ENCODE measurements at places on chromosomes 1 and 21.

- DNase-seq: no peak
Observed at GRCh38 chr1:50175719-50176639, 67.3 kb downstream of the ELAVL4 start.

DNA sequence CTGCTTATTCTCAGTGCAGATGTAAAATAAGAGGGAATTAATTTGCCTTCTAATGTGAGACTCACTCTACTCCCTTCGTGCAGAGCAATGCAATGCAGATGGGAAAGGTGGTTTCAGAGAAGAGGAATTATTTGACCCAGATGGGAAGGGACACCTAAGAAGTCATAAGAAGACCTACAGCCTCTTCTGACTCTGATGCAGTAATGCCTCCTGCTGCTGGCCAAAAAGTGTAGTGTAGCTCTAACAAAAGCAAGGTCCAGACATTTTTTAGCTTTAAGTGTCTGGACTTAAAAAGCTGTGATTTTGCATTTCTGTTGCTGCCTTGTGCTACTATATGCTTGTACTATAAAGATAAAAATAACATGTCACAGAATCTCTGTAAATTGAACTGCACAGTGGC is 501.4 kb downstream of the TTLL7 start:
- DNase-seq: peak; percentile 48

GRCh38 chr1:231776010-231776756 is 149.6 kb downstream of the DISC1 start:
- peak; percentile 90 for DNase-seq

GRCh38 chr1:184296466-184297243 is 90.2 kb upstream of the C1orf21 start:
- DNase-seq: peak; percentile 95

GRCh38 chr1:156356875-156357534 is 12.0 kb upstream of the RHBG start:
- DNase-seq: peak; percentile 57

DNA sequence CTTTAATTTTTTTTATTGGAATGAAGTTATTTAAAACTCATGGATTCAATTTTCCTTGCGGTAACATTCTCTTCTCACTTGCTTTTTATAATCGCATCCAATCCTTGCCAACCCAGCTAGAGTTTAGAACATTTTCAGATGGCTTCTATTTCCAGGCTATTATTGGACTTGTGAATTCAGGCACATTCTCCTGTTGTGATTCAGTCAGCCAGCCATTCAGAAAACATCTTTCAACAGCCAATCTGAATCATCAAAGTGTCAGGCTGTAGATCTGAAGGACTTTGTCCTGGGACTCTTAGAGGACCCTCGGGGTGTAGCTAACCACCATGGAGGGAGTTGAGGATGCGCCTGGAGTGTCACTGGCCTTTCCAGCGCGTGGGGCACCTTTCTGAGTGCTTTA is 92.4 kb downstream of the PRDM2 start:
- DNase-seq: peak; percentile 54

DNA sequence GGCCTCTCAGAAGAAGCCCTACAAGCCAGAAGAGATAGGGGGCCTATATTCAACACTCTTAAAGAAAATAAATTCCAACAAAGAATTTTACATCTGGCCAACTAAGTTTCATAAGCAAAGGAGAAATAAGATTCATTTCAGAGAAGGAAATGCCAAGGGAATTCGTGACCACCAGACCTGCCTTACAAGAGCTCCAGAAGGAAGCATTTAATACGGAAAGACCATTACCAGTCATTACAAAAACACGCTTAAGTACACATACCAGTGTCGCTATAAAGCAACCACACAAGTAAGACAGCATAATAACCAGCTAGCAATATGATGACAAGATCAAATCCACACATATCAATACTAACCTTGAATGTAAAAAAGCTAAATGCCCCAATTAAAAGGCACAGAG is 704.9 kb upstream of the CHRM3 start:
- DNase-seq: no peak

DNA sequence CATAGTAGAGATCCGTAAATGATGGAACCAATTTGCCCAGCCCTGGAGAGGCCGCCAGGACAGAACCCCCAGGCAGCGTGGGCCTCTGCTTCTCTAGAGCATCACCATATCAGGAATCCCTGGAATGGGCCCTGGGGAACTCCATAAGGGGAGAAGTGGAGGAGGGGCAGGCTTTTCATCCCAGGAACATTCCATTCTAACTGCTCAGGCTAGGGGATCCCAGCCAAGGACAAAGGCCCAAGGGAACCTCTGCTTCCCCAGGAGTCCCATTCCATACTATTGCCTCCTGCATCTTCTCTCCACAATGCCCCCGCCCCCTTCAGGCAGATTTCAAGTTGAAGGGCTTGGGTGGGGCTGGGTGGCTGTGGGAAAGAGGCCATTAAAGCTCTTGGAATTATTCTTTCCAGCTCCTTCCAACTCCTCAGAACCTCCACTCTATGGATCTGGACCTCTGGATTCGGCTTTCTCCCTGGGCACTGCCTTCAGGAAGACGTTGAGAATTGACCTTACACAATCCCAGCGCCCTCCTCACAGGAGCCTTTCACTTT is 6.0 kb downstream of the TRNP1 start:
- DNase-seq: peak; percentile 99

DNA sequence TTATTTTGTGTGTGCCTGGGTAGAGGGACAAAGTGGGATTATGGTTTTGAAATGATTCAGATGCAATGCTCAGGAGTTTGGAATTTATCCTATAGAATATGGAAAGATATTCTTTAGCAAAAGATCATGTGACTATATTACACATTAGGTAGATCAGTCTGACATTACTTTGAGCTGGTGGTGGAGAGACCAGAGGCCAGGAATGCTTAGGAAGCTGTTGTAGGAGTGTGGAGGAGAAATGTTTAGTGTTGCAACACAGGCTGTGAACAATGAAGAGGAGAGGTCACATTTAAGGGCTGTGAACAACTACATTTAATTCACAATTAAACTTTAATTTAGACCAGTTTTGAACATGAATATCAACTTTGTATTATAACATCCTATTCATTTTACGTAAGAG is 45.3 kb upstream of the PODN start:
- peak; percentile 57 for DNase-seq

DNA sequence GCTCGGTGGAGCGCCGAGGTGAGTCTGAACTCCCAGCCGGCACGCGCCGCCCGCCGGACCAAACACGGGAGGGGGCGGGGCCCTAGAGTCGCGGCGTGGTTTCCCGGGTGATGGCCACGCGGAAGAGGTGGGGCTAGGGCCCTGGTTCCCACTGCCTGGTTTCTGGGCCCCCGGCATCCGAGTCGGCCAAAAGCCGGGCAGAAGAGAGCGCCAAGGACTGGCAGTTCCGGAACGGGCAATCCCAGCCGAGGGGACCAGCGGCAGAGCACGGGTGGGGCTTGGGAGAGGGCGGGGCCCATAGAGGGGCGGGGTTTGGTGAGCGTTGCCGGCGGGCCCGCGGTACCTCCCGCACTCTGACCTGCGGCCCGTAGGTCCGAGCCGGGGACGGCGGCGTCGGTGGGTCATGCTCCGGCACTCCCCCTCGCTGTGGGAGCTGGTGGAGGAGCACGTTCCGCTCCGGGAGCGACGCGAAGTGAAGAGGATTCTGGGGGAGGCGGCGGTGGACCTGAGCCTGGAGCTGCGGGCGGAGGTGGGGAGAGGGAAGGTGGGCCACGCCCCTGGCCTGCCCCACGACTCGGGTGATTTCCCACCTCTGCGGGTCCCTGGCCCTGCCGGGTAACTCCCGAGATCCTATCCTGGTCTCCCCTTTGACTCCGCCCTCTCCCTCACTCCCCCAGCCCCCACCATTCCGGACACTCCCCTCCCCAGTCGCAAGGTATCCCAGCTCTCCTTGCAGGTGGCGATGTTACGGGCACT is at the start of gene CCDC24:
Gene CCDC24, plus strand, starts transcription at position 124 of the 756 bp plus-strand sequence. Its CDS starts 280 bp downstream, at position 404.
- peak; percentile 95 for DNase-seq

DNA sequence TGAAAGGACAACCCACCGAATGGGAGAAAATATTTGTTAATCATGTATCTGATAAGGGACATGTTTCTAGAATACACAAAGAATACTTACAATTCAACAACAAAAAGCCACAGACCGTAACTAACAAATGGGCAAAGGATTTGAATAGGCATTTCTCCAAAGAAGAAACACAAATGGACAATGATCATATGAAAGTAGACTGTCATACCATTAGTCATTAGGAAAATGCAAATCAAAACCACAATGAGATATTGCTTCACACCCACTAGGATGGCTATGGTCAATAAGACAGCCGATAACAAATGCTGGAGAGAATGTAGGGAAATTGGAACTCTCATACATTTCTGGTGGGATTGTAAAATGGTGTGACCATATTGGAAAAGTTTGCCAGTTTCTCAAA is 367.2 kb upstream of the SGIP1 start:
- DNase-seq: no peak

- DNase-seq: peak; percentile 68
Observed at GRCh38 chr1:85884372-85885035, 176.3 kb upstream of the ZNHIT6 start.

GRCh38 chr1:161486806-161487741 is 18.2 kb upstream of the FCGR2A start:
- peak; percentile 83 for DNase-seq

GRCh38 chr1:116261227-116261626 is 111.8 kb upstream of the ATP1A1 start:
- no peak for DNase-seq

- DNase-seq: peak; percentile 55
Observed at GRCh38 chr1:33348676-33349080, 27.8 kb upstream of the A3GALT2 start.

- no peak for DNase-seq
Observed at GRCh38 chr21:22076471-22076870, 1078.3 kb downstream of the NCAM2 start.

DNA sequence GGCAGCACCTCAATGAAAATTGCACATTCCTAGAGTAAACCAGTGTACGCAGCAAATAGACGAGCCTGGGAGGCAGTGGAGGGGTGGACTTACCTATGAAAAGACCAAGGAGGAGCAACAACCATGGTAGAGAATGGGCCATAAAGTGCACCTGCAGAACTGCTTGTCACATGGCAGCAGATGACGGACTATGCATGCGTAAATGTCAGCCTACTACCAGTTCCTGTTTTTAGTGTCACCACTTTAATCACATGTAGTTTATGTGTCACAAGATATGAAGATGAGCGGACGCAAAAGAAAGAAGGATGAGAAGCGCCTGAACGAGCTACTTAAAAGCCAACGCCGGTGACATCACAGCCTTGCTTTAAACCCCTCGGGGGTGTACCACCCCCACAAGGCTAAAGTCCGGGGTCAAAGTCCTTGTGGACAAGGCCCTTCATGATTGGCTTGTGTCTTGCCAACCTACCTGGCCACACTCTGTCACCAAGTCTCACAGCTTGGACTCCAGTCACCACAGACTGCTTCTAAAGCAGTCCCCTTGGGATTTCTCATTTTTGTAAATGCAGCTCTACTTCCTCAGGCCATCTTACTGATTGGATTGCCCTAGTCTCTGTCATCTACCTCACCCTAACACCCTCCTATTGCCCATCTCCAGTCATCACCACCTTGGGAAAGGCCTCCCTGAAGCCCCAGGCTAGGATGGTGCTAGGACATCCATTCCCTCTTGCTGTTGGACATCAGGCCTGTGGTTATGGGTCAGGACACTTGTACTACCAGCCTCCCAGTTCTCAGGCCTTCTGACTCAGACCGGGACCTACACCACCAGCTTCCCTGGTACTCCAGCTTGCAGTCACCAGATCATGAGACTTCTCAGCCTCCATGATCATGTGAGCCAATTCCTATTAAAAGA is 6.0 kb upstream of the LY9 start:
- DNase-seq: no peak

GRCh38 chr1:235404190-235404589 is 37.0 kb downstream of the TBCE start:
- peak; percentile 25 for DNase-seq

DNA sequence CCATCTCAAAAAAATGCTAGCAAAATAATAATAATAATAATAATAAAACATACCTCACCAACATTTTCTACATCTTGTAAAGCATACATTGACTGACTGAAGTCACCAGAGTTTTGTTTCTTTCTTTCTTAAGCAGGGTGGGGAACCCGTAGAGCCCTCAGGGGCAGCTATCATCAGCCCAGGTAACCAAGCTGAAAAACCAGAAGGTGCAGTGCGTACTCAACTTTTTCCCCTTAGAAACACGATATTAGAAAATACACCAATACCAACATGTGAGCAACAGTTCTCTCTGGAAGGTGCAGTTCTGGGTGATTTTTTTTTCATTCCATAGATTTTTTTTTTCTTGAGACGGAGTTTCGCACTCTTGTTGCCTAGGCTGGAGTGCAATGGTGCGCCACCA is 54.3 kb upstream of the LGALS8 start:
- DNase-seq: no peak

DNA sequence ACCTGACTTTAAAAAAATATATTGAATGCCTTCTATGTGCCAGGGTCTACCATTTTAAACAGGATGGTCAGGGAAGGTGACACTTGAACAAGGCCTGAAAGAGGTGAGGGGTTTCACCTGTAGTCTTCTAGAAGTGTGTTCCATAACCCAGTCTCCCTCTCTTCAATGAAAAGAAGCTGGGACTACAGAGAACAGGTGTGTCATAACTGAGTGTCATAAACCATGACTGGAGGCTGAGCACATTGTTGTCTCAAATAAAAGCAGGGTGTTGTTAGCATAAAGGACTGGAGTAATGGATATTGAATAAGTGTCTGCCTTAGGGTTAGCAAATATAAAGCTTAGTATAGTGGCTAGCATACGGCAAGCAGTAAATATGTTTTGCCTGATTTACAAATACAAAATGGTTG is 65.4 kb downstream of the SYDE2 start:
- DNase-seq: no peak

DNA sequence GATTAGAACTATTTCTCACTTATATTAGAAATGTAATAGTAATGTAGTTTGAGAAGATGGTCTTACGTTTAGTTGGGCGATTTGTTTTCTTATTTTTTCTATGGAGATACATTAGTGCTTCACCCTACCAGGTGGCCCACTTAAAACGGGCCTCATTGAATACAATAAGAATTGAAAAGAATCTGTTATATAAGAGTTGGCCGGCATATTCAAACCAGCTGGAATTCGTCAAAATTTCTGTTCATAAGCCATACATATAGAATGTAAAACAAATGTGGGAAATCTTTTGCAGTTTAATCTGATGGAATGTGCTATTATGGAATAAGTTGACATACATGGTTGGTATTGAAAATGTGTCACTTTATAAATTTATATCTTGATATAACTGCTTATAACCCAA is 96.4 kb upstream of the C1orf105 start:
- no peak for DNase-seq

DNA sequence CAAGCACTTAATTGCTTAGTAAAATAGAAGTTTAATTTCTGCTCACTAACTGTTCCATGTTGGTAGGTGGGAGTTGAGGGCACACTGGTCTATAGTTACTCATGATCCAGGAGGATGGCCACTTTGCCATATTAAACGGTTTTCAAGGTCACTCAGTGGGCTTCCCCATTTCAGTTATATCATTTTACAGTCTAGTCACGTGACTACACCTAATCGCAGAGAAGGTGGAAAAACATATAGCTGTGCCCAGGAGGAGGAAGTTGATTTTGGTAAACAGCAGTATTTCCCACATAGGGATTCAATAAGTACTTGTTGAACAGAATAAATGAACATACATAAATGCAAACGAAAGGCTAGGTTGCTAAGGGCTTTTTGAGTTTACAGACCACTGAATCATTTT is 541.1 kb upstream of the CAMK1G start:
- no peak for DNase-seq

- DNase-seq: peak; percentile 64
Observed at GRCh38 chr1:41954533-41954944, 35.8 kb upstream of the HIVEP3 start.

Measured in adipocyte (in vitro differentiated cells).